Esophagus squamous epithelium (tissue), 5 donors: ENCODE measurements at places on chromosomes 11 and 22.

DNA sequence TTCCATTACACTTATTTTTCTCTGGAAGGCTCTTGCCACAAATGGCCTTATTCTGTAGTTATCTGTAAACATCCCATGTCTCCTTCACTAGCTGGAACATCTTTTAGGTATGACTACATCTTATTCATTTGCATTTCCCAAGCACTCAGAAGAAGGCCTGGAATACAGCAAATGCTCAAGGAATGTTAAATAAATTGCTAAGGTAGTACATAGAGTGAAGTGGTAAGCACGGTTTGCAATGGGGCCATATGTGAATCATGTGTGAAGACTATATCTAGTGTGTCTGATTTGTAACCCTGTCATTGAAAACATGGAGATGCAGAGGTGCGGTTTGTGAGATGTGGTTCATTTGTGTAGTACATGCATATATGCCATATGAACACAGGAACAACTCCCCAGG is 33.5 kb downstream of the GDPD4 start:
- DNase-seq: no peak

DNA sequence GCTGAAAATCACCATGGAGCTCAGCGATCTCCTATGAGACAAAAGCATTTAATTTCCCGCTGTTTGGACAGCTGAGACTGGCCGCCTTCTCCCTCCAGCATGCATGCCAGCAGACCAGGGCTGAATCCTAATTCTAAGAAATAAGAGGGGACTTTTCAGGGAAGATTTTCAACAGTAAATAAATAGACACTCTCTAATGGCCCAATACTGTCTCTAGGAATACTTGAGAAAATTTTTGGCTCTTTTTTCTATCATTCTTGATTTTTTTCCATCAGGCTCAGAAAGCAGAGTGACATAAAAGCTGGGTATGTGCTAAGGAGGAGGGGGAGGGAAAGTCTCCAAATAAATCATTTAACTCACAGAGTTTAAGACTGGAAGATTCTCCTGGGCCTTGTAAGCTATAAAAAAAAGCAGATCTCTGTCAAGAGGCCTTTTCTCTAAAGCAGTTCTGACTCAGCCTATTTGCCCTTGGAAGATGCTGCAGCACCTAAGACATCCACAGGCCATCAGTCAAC is 17.6 kb upstream of the SPON1 start:
- DNase-seq: no peak

DNA sequence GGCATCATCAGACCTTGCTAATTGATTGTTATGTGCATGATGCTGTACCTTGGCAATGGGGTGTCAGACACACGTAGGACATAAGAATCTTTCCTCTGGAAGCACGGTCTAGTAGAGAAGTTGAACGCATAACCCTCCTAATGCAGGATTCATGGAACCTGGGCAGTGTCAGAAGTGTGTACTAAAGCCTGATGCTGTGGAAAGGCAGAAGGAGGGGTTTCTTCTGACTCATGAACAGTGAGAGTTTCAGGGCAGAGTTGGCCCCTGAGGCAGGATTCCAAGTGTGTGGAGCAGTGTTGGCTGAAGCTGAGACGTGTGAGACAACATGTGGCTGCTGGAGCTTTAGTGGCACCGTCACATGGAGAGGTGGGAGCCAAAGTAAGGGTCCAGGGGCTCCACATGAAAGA is 3.5 kb downstream of the PANX1 start:
- no peak for DNase-seq

- no peak for DNase-seq
These were observed 4.2 kb downstream of the UNC93B1 start for GRCh38 chr11:67999704-68000103.

GRCh38 chr11:111253131-111253530 is 7.6 kb downstream of the POU2AF2 start:
- DNase-seq: no peak

GRCh38 chr11:17696741-17697140 is 22.6 kb upstream of the MYOD1 start:
- DNase-seq: no peak

DNA sequence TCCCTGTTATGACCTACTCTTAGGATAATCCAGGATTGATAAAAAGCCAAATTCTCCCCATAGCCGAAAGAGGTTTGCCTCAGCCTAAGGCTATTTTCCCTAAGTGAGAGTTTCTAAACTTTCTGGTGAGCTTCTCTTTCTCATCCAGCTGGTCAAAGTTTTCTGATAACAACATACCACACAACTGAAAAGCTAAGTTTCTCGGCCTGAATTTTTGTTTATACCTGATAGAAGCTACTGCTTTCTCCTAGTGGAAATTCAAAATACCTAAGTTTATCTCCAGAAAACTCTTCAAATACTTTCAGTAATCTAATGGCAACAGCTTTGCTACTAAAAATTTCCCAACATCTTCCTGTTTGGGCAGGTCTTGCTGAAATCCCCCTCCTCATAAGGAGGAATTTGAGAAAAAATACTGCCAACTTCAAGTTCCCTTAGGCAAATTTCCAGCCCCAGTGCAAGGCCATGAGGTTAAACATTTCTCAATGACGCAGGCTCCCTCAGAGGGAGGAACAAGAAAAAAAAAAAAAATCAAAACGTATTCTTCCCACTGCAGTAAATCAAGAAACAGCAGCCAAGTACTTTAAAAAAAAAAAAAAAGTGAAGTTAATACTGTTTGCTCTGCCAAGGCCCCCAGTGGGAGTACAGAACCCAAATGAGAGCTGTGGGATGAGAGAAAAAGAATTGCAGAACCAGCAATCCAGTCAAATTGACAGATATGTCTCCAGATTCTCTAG is 127.0 kb downstream of the MRTFA start:
- no peak for DNase-seq

DNA sequence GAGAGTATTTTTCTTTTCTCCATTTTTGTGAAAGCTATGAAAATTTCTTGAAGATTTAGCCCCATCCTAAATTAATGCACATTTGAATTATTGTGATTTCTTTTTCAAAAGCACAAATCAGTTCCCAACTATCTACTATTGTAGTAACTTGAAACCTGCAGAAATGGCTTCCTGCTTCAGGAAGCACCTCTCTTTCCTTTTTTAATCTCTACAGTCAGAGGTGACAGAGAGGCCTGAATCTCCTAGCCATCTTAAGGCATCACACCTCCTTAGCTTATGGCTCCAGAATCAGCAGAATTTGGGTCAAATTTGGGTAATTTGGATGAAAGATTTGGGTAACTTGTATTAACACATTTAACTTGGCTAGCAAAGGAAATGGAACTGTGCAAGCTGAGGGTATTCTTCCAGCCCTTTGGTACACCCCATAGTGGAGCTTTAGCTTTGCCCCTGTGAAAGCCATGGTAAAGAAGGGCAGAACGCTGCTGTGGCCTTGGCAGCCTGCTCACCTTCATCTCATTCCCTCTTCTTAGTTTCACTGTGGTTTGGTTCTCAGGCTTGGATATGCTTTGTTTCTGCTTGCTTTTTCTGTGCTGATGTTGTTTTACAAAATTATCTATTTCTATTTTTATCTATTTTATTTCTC is 16.2 kb downstream of the TBCEL start:
- no peak for DNase-seq

- DNase-seq: no peak
These were observed 31.7 kb downstream of the INSC start for GRCh38 chr11:15146271-15147003.

DNA sequence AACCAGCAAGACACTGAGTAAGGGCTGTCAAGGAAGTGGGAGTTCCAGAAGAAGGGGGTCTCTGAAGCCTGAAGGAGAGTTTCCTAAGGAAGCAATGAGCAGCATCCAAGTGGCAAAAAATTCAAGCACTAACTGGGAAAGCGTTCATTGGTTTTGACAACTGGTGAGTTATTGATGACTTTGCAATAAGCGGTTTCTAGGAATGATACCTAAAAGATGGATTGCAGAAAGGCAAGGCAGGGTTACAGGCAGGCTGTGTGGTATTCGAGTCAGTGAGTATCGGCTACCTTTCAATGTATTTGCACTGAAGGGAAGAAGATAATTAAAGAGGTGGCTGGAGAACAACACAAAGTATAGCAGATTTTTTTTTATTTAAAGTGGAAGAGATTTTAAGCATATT is 59.3 kb upstream of the NCAM1 start:
- no peak for DNase-seq

DNA sequence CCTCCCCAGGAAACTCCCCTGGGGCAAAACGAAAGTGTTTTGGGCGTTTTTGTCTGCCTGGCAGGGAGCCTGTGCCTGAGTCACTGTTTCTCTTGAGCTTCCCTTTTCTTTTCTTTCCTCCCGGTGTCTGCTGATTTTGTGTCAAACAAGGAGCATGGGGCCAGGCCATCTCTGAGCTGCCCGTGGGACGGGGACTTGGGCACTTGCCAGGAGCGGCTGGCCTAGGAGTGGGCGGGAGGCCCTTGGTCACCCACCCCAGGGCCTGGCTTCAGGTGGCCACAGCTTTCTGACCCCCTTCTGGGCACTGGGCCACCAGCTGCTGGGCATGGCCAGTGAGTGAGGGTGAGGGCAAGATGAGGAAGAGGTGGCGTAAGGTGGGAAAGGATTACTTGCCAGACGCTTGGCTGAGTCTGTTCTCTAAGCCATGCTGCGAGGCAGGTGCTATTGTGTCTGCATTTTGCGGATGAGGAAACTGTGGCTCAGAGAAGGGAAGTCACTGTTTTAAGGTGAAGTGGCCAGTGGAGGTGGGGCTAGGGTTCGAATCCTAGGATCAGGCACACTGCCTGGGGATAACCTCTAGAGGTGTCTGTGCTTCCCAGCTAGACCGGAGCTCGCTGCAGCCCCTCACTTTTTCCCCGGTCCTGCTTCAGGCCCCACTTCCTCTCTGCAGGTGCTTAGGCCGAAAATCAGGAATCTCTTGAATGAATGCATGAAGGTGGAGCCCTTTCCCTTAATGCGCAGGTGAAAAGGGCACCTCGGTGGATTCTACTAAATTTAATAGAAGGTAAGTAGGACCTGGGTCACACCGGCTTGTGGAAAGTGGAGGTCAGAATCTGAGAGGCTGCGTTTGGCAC is 7.8 kb upstream of the NFAM1 start:
- DNase-seq: no peak

DNA sequence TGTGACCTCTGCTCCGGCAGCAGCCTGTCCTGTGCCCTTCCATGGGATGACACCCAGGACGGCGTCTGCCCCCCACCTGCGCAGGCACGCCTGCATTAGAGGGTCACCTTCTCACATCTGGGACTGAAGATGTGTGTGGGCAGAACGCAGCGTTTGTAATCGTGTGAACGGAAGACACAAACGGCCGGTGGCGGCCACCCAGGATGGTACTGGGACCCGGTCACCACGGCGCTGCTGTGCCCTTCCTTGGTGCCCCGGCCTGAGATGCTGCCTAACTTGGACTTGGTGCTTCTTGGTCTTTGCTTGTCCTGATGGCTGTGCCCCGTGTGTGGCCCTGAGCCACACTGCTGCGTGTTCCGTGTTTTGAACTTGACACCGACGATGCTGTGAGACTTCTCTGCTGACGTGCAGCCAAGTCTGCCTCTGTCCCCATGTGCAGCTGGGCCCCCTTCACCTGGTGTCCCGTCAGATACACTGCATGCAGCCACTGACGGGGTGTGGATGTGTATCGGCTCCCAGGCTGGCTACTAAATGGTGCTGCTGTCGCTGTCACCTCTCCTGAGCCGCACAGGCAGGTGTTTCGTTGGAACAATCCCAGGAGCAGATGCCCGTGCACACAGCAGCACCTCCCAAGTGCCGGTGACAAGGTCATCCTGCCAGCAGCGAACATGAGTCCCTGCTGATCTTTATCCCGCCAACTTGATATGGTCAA is 21.4 kb downstream of the YPEL1 start:
- no peak for DNase-seq

- no peak for DNase-seq
These were observed 35.9 kb downstream of the OSBPL5 start for GRCh38 chr11:3129181-3129590.
